CD4-positive, alpha-beta T cell treated with Interleukin-17A for 1 hour (primary cell): ENCODE measurements at places on chromosomes 16 and 17.

DNA sequence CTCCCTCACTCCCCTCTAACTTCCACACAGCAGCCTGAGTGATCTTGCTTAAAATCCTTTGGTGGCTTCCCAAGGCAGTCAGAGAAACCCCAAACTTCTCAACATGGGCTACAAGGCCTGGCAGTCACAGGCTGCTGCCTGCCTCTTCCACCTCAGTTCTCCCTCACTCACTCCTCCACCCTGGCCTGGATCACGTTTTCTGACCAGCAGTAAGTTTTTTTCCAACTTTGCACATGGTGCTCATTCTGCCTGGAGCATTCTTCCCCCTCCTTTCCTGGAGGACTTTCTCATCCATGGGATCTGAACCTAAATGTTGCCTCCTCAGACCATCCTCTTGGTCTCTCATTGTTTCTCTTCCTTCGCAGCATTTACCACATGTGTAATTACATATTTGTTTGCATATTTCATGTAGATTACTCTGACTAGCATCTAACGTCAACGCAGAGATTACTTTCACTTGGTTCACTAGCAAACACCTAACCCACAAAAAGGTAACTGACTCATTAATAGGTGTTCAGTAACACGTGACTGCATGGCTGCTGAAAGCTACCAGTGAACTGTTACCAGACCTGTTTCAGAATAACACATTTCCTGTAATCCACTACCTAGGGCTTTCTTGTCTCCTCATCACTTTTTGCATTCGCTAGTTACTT is 17.1 kb downstream of the GNA13 start:
- peak; percentile 91 for DNase-seq

DNA sequence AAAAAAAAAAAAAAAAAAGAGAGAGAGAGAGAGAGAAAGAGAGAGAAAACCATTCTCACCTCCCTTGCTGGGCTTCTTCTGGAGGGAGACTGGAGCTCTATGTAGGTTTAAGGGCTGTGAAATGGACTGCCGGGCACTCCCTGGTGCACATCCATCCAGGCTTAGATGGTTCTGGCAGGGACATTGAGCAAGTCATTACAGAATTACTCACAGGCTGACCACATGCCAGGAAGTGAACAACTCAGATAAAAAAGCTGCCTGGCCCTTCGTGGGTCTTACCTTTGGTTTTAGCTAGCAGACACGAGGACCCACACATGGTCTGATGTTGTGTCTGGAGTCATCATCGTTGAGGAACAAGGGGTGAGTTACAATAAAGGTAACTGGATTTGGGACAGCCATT is 847.4 kb upstream of the EEF2KMT start:
- DNase-seq, result no peak

- no peak for DNase-seq
These were observed 8.9 kb upstream of the CACNG1 start for GRCh38 chr17:67035131-67036083.

DNA sequence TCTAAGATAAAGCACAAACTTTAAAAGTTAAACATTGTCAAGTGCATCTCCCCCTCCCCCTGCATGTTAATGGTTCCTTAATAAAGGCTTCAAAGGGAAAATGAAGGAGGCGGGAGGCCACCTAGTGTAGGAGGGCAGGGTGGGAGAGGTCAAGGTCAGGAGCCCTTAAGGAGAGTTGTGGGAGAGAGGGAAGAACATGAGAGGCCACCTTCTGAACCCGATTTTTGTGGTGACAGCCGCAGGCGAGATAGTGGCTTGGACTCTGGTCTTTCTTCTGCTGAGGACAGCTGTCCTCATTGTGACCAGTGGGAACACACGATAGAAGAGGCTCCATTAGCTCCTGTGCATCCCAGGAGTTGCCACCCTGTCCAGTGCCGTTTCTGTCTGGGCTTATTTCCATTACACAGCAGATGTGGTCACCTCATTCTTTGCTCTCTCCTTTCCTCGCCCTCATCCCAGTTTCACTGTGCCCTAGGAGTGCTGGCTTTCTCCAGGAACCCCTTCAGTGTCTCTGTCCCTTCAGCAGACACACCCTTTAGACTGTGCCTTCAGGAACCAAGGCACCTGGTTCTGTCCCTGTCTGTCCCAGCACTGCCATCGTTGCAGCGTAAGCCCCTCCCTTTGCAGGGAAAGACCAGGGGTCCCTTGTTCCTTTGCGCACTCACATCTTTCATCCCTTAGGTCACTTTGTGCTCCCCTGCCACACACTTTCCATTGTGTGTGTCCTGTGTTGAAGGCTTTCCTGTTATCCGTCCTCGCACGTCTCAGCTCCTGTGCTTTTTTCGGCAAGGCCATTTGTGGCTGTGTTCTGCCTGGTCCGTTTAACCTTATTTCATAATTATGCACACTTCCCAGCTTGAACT is 7.5 kb downstream of the SEC14L1 start:
- DNase-seq, result no peak

DNA sequence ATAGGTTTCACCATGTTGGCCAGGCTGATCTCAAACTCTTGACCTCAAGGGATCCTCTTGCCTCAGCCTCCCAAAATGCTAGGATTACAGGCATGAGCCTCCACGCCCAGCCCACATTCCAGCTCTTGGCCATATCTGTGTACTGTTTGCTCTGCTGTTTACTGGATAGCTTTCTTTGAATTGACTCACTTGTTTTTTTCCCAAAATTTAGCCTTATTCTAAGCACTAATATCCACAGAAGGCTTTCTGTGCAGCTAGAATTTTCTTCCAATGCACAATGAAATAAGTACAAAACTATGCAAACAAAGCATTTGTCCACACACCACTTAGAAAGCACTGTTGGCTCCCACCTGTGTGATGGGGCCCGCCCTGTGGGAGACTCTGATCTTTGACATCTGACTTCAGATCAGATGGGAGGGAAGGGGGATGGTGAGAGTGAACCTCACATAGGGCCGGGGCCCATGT is 72.2 kb downstream of the CLEC16A start:
- no peak for DNase-seq

GRCh38 chr17:48386826-48387225 is 43.2 kb downstream of the SKAP1 start:
- DNase-seq, result no peak

GRCh38 chr17:60766778-60767190 is 89.1 kb downstream of the BCAS3 start:
- DNase-seq, result peak; percentile 3
